PC-9 (cell line): ENCODE measurements at places on chromosomes 5 and 9. TPM values are rescaled to one million over a fixed set of nuclear protein-coding genes. Genes with fewer than 3 reads are reported as not detected.

Gene PCDHGA3
- not detected in 2 replicates for total RNA-seq

- no peaks in the 10 kb centered on the region for H3K36me3 ChIP-seq
- no peak overlapping the region for H3K27ac ChIP-seq
- H3K4me3 ChIP-seq, result no peak overlapping the region
- no peaks in the 10 kb centered on the region for H3K4me1 ChIP-seq
- no peaks in the 10 kb centered on the region for H3K27me3 ChIP-seq
Observed at GRCh38 chr5:96006291-96006690, 44.6 kb upstream of the ELL2 start.

Gene NUTM2G
- total RNA-seq, result not detected in 2 replicates

GRCh38 chr9:92659601-92660000 lies 10.3 kb downstream of the IPPK start:
- H3K4me3 ChIP-seq, result no peak overlapping the region
- H3K27me3 ChIP-seq, result no peaks in the 10 kb centered on the region
- no peaks in the 10 kb centered on the region for H3K4me1 ChIP-seq
- H3K36me3 ChIP-seq, result 0 out of 2 replicates have a peak, but pooled peaks cover 19% of the 10 kb centered on the region
- DNase-seq, result no peak
- H3K27ac ChIP-seq, result no peak overlapping the region

Gene SLC6A19
- not detected in 2 replicates for total RNA-seq

Gene PCDHAC2
- total RNA-seq, result 2.8 and 3.4 TPM in 2 replicates

DNA sequence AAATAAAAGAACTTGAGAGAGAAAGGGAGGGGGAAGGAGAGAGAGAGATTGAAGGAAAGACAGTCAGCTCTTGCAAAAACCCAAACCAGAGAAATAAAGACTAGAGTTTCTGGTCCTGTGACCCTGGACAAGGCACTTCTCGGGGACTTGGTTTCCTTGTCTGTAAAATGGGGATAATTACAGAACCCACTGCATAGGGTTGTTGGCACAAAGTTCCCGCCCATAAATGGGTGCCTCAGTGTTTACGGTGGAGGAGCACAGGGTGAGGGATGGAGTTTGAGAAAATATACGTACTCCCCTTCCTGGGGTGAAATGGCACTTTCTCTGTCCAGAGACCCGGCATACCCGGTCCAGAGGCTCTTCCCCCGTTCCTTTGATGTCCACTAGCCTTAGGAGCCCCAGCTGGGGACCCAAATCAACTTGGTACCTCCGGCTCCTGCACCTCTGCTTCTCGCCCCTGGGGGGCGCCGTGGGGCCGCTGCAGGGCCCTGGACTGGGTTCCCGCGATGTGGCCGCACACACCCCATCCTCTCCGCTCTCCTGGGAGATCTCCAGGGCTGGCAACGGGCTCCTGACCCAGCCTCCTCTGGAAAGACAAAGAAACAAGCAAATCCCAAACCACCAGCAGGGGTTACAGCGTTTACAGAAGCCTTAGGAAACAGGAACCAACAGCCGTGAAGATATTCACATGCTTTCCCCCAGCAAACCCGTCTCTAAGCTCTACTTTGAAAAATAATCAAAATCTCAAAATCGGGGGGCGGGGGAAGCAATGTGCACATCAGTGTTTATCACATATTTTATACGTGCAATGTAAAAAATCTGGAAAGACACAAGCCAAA lies 26.3 kb downstream of the PTGES start:
- H3K27ac ChIP-seq, result no peak overlapping the region
- H3K27me3 ChIP-seq, result no peaks in the 10 kb centered on the region
- no peaks in the 10 kb centered on the region for H3K36me3 ChIP-seq
- H3K4me1 ChIP-seq, result no peaks in the 10 kb centered on the region

DNA sequence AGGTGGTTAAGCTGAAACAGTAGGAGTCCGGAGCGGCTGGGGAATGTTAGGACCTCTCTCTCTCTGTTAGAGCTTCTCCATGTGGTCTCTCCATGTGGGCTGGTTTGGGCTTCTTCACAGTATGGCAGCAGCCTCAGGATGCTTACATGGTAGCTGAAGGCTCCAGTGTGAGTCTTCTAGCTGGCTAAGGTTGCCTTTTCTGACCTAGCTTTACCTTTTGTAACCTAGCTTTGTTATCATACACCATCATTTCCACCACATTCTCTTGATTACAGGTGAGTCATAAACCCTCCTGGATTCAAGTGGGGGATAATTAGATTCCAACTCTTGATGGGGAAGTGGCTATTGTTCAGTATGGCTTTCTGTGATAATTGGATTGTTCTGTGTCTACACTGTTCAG lies 98.5 kb downstream of the MTREX start:
- 0 out of 2 replicates have a peak, but pooled peaks cover 6% of the 10 kb centered on the region for H3K4me1 ChIP-seq
- H3K27ac ChIP-seq, result no peak overlapping the region
- H3K27me3 ChIP-seq, result no peaks in the 10 kb centered on the region

DNA sequence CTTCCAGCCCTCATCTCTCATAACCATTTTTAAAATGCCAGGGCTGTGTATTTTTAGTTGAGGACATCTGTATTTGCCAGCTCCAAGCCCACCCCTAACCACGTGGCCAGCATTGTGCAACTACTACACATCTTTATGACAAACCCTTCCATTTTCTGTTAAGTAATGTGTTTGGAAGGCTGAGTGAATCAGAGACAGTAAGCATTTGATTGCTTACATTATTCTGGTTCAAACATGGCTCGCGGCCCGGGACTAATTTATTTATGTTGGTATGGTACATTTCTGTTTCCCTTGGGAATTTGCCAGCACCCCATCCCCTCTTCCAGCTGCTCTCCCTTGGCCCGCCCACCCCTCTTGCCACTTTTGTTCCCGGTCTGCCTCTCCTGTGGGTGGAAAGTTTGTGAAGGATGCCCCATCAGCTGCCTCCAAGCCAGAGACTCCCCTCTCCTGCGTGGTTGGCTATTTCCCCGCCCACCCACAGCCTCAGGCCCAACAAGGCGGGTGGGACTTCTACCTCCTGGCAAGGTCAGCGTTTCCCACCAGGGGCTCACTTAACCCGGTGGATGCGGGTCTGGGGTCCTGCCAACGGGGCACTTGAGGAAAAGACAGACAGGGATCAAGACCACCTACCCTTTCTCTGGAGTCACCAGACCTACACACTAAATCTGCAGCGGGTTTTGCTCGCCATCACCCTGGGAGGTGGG lies 162.2 kb downstream of the HSD17B3 start:
- no peaks in the 10 kb centered on the region for H3K4me1 ChIP-seq
- no peak overlapping the region for H3K27ac ChIP-seq
- no peak for DNase-seq

DNA sequence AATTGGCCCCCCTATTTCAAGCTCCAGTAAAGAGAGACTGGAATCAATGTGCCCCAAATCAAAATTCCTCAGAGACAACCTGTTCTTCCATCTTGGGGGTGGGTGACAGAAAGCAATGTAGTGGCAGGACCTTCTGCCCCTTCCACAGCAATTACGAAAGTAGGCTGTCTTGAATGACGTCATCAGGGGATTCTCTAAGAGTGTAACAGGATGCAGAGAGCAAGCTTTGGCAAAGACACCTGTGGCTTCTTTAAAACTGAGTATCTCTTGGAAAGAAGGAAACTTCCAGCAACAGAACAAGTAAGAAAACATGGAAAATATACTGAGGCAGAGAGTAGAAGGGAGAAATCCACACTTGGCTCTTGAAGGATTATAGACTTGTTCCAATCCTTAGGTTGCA lies 247.6 kb upstream of the PDE4D start:
- H3K27ac ChIP-seq, result no peak overlapping the region
- H3K4me1 ChIP-seq, result no peaks in the 10 kb centered on the region
- H3K36me3 ChIP-seq, result no peaks in the 10 kb centered on the region
- no peak overlapping the region for H3K4me3 ChIP-seq
- no peaks in the 10 kb centered on the region for H3K27me3 ChIP-seq
- DNase-seq, result no peak

DNA sequence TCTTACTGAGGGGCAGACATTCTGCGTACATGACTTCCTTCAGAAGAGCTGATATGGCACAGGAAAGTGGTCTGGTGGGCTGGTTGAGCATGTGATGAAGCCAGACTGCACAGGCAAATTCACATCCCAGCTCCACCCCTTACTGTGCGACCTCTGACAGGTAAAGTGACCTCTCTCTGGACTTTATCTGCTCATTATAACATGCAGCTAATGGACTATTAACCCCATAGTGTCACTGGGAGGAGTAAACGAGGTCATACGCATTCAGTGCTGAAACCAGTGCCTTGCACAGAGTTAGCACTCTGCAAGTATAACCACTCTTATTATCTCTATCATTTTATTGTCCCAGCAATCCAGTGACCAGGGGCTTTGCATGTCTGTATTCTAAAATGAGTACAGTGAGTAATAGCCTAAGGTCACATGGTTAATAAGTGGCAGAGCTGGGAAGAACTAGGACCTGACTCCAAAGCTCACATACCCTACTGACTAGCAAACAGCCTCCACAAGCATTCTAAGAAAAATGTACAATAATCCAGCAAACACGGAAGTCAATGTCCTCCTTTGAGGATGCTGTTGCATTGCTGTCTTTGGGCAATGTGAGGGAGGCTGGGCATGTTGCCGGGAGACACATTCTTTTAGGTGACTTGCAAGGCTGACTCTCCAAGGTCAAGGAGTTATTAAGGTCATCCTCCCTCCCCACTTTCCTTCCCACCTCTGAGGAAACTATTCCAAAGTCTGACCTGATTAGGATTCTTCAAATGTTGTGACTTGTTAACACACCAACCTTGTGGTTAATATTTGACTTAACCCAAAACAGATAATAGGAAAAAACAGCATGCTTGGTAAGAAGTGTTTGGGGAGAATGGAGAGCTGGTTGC lies 19.0 kb downstream of the GLRX start:
- no peak overlapping the region for H3K27ac ChIP-seq
- H3K27me3 ChIP-seq, result no peaks in the 10 kb centered on the region

DNA sequence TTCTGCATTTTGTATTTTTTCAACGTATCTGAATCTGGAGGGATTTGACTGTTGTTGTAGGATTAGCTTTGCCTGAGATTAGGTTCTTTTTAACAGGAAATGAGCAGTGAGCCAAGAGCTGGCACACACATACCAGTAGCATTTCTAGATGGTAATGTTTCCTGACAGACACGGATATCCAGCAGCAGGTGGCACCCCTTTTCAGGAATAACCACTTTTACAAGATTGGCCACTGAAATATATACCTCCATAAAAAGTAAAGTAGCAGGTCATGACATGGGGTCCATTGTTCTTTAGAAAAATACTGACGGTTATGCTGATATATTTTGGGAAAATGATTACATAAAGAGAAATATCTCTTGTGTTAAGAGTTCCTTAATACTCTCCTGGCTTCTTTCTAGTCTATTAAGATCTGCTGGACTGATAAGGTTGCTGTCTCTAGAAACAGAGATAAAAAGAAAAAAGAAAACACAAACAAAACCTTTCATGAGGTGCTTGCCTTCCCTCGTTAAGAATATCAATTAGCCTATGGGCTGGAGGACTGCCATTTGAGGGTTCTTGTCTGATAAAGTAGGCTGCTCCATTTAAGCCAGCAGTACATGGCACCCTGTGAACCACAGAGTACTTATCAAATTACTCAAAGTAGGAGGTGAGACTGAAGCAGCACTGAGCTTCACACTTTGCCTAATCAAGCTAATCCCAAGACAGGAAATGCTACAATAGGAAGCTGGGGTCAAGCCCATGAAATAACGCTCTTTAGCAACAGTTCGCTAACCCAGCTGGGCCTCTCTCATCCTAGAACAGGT lies 101.6 kb upstream of the PCA3 start:
- H3K27me3 ChIP-seq, result peaks cover 3% of the 10 kb centered on the region; the same call in 1 of the 2 replicates
- no peaks in the 10 kb centered on the region for H3K36me3 ChIP-seq

Gene HAVCR2
- total RNA-seq, result 0.25 TPM in 1 of 2 replicates, not detected in the other

Gene UAP1L1
- total RNA-seq, result 9.9 and 14.7 TPM in 2 replicates

Gene ZNF462
- total RNA-seq, result 3.2 and 4.8 TPM in 2 replicates

- H3K27me3 ChIP-seq, result no peaks in the 10 kb centered on the region
- 0 out of 2 replicates have a peak, but pooled peaks cover 12% of the 10 kb centered on the region for H3K4me1 ChIP-seq
- H3K36me3 ChIP-seq, result no peaks in the 10 kb centered on the region; the same call in 1 of the 2 replicates
- H3K4me3 ChIP-seq, result no peak overlapping the region
Observed at GRCh38 chr9:75988663-75989062, 98.2 kb downstream of the PCSK5 start.

DNA sequence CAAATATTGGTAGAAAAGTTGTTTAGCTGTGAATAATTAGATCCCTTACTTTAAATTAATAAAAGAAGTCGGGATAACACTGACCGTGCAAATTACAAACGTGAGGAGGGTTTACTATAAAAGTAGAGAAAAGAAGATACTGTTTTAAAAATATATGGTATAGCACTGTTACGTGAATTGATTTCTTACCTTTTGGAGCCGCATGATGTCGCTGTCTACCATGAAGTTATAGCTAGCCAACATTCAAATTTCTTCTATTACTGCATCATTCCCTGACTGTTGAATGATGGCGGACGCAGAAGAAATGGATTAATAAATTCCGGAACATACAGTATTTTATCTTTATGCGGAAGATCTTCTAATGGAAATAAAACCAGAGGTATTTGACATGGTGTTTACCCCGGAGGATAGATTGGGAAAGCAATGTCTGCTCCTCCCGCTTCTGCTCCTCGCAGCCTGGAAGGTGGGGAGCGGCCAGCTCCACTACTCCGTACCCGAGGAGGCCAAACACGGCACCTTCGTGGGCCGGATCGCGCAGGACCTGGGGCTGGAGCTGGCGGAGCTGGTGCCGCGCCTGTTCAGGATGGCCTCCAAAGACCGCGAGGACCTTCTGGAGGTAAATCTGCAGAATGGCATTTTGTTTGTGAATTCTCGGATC lies at the start of gene PCDHA6:
TSS of gene PCDHA6 (plus strand) at position 257 of the 658 bp plus-strand sequence. CDS start at position 389, 132 bp downstream.
- H3K27me3 ChIP-seq, result no peaks in the 10 kb centered on the region
- H3K36me3 ChIP-seq, result no peaks in the 10 kb centered on the region
- H3K27ac ChIP-seq, result no peak within 1 kb of the TSS
- no peaks in the 10 kb centered on the region for H3K4me1 ChIP-seq

DNA sequence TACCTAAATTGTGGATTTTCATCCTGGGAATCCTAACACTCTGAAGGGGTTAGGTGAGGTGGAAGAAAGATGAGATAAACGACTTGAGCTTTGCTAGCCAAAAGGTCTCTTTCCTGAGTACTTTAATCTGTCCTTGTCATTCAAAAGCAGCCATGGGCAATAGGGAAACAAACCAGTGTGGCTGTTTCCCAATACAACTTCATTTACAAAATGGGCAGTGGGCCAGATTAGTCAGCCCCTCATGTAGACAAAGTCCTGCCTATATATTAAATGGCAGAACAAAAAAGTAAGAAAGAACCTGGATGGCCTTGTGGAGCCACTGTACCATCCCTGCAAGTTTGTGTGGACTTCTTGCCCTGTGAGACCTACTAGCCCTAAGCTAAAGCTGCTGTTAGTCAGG lies 51.0 kb upstream of the NFIL3 start:
- H3K27me3 ChIP-seq, result no peaks in the 10 kb centered on the region
- peak; percentile 38 for DNase-seq
- no peak overlapping the region for H3K4me3 ChIP-seq
- no peaks in the 10 kb centered on the region for H3K36me3 ChIP-seq

DNA sequence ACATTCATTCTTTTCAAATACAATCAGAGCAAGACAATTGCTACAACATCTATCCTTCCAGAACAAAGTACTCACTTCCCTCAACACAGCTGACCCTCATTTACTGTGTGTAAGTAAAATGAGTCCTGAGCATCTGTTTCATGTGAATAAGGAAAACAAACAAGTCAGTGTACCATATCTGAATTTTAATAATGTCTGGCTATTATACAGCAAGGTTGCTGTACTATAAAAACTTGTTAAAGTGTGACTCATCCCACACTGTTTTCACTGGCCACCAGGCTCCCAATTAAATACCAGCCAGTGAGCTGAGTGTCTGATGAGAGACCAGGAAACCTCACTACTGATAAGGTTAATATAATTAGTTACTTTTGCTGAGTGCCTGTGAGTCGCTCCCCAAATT lies 339.8 kb downstream of the AGTPBP1 start:
- H3K27ac ChIP-seq, result no peak overlapping the region
- no peaks in the 10 kb centered on the region for H3K4me1 ChIP-seq
- H3K27me3 ChIP-seq, result peaks cover 21% of the 10 kb centered on the region; the same call in 1 of the 2 replicates
- no peak for DNase-seq
- no peaks in the 10 kb centered on the region for H3K36me3 ChIP-seq

Gene TSSK1B
- total RNA-seq, result not detected in 2 replicates
